OCI-LY7 (cell line): ENCODE measurements at places on chromosomes 1 and 21. TPM values are rescaled to one million over a fixed set of nuclear protein-coding genes. Genes with fewer than 3 reads are reported as not detected.

GRCh38 chr21:36728371-36729111 lies 29.6 kb downstream of the SIM2 start:
- DNase-seq = no peak

DNA sequence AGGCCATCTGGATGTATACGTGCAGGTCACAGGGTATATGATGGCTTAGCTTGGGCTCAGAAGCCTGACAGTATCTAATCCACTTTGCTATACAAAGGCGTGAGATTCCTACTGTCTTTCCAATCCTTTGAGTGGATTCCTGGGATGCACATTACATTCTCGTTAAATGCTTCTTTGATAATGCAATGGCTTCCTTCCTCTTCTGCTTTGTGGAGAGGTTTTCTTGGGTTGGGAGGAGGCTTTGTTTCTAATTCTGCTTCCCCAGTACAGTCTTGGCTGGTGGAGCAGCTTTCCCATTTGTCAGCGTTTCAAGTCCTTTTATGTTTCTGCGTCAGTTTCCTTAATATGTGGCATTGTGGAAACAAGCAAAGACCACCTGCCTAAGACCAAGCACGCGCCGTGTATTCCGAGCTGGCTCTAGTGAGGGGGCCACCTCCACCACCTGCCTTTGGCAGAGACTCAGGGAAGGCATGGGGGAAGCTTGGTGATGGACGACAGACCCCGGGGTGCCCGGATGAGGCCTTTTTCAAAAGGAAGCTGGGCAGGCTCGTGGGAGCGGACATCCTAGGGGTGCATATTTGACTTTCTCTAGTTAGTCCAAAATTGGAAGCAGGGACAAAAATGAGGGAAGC lies 72.7 kb downstream of the WDR4 start:
- DNase-seq = no peak

DNA sequence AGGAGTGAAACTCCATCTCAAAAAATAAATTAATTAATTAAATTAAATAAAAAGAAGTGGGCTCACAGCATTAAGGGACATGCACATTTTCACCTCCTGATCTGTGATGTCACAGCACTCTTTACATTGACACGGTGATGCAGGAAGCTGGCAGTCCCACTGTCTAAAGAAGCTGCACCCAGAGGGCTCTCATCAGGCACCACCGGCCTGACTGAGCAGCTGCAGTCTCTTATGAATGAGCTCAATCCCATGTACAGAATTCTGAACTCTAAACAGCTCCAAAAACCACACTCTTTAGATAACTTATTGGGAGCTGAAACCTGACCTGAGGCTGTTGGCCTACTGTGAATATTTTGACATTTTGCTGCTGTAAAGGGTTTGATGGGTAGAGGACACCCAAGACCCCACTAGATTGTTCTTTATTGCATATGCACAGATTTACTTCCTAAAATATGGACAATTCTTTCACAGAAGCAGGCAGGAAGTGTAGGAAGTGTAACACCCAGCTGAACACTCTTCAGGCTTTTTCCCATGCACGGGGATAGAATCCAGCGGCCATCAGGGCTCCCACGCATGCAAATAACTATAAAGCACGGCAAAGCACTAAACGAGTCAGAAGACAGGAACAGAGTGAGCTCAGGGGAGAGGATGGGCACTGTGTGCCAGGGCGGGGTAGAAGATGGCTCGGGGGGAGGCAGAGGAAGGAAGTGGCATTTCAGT lies 46.2 kb downstream of the L1TD1 start:
- DNase-seq = no peak

- no peak for DNase-seq
These were observed 138.1 kb upstream of the KCNJ6 start for GRCh38 chr21:38054334-38054733.

DNA sequence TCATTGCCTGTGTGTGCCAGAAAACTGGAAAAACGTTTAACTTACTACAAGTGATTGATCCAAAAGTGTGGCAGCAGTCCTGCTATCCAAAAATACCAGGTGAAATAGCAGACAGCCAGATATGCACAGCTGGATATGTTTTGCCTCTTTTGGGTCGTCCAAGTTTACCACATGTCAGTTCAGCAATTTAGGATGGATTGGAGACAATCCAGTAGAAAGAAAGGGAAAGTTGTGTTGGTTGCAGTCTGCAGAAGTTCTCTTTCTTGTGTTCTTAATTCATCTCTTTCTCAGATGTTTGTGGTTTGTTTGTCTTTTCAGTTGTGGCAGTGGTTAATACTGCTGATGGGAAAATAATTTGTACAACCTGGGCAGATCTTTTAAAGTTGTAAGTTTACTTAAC lies 645.0 kb downstream of the PTPRC start:
- DNase-seq = no peak

- DNase-seq = no peak
These were observed 112.6 kb downstream of the GRIK1 start for GRCh38 chr21:29827236-29827635.

- DNase-seq = no peak
These were observed 22.8 kb downstream of the SLAMF7 start for GRCh38 chr1:160761886-160762285.

- no peak for DNase-seq
These were observed 1.2 kb upstream of the FHAD1 start for GRCh38 chr1:15245593-15246360.

- peak; percentile 14 for DNase-seq
These were observed 23.3 kb upstream of the OTUD3 start for GRCh38 chr1:19858893-19859292.

DNA sequence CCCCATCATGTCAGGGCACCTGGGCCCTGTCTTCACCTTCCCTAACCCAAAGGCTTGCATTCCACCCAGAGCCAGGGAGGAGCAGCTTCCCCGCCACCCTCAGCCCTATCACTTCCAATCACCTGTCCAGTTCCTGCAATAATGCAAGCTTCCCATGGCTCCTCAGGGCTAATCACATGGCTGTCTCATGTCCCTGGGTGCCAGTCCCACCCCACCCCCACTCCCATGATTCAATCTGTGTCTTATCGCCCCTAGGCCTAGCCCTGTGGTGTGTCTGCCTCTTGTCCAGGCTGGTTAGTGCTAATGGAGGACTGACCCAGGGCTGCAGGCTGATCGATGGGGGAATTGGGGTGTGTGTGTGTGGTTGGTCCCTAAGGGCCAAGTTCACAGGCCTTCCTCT lies 11.0 kb upstream of the PEAR1 start:
- DNase-seq = no peak

DNA sequence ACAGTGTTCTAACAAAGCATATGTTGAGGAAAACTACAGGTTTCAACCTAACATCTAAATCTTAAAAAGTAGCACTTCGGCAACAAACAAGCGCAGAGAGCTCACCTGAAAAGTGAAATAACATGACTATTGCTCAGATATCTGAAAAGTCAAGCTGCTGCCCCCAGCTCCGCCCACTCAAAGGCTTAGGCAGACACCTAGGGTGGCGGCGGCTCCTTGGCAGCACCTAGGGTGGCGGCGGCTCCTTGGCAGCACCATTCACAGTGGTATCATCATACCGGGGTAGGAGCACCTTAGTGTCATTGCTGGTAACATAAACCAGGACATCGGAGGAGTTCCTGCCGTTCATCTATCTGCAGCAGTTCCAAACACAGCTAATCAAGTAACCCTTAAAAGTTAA lies 4.2 kb upstream of the S100A12 start:
- no peak for DNase-seq

- no peak for DNase-seq
These were observed 404.9 kb downstream of the LTN1 start for GRCh38 chr21:28587748-28588147.

DNA sequence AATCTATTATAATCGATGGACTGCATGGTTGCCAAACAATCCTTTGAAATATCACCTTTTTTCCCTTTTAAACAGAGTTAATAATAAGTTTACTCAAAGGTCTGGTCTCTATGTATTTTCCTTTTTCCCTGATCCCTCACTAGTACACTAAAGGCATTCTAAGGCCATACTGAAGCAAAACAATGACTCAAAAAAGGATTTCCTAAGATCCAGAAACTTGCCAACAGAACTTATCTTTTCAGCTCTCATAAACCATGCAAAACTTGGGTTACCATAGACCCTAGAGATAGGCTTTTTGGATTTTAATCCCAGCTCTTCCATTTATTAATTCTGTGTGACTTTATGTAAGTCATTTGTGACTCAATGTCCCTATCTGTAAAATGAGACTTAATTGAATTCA lies 77.1 kb downstream of the IFI44 start:
- DNase-seq = no peak

Gene RHBDL2
- not detected in 2 replicates for total RNA-seq

Gene CASP9
- 17.3 and 17.6 TPM in 2 replicates for total RNA-seq

Gene ACADM
- 228 and 248 TPM in 2 replicates for total RNA-seq

Gene COG2
- 33.8 and 35.3 TPM in 2 replicates for total RNA-seq

Gene RYR2
- total RNA-seq = not detected in 2 replicates
